ENCODE measurements at places on chromosomes 1 and 21. TPM values are rescaled to one million over a fixed set of nuclear protein-coding genes. Genes with fewer than 3 reads are reported as not detected.

DNA sequence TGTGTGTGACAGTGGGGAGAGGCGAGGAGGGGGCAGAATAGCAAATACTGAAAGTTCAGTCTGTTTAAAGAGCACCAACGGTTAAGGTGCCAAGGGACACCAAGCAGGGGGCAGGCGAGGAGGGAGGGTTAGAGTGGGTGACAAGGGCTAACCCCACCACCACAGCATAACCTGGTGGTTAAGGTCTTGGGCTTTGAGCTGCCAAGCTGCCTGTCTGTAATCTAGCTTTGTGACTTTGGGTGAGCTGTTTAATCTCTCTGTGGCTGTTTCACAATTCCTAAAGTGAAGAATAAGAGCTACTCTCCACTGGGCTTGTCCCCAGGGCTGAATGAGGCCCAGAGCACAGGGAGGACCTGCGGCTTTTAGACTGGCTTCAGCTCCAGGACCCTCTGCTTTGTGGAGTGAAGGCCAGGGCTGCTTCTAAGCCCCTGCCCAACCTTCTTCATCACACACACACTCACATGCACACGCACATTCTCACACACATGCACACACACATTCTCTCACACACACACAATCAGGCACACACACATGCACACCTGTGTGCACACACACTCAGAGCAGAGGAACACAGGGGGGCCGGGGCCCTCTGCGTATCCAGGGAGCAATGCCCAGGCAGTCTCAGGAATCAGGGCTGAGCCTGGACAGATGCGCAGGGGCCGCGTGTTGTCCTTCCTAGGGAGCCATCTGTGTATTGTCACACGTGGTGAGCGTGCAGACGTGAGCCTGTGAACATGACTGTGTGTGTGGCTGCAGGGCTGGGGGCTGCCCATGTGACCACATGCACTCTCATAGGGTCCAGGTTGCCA is 101.6 kb upstream of the TARDBP start:
- DNase-seq = no peak

DNA sequence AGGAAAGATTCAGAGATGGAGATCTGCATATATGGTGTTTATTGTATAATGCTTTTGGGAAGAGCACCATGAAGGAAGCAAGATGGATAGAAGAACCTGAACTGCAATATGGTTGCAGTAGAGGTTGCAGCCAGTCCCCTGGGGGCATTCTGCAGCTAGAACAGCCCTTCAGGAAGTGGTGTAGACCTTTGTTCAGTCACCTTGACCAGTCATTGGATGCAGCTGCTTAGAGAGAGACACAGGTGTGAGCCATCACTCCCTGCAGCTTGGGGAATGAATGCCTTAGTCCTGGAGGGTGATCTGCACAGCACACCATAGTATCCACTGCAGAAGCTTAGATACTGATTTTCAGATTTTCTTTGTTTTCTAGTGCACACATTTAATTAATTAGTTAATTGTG is 42.3 kb downstream of the NEK7 start:
- DNase-seq = no peak

GRCh38 chr1:201098992-201099677 is 13.1 kb downstream of the CACNA1S start:
- DNase-seq = no peak

The DLGAP3 gene
- 0.26 TPM for polyA plus RNA-seq

The SLC44A5 gene
- 1.4 TPM for polyA plus RNA-seq

The CLDN17 gene
- not detected for polyA plus RNA-seq
